ENCODE measurements at places on chromosomes 16 and 17.

DNA sequence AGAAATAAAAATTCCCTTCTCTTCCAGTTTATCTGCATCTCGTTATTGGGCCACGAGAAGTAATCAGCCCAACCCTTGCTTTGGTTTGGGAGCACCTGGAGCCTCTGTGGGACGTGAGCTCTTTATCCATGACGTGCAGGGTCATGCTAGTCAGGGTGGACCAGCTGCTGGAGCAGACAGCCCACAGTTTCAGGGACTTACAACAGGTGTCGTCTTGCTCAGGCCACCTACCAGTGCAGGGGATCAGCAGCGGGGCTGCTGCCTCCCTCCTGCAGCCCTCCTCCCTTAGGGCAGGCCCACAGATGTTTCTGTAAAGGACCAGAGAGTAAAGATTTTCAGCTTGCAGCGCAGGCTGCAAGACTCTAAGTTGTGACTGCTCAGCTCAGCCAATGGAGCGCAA, 16.9 kb downstream of the ADAD2 start:
- DNase-seq: no peak

GRCh38 chr17:79985361-79985942, 50.2 kb downstream of the TBC1D16 start:
- DNase-seq: no peak

- no peak for DNase-seq
Measured at GRCh38 chr16:80417706-80418271, 123.0 kb upstream of the DYNLRB2 start.

- no peak for DNase-seq
Measured at GRCh38 chr17:30278032-30278431, 13.7 kb downstream of the BLMH start.

DNA sequence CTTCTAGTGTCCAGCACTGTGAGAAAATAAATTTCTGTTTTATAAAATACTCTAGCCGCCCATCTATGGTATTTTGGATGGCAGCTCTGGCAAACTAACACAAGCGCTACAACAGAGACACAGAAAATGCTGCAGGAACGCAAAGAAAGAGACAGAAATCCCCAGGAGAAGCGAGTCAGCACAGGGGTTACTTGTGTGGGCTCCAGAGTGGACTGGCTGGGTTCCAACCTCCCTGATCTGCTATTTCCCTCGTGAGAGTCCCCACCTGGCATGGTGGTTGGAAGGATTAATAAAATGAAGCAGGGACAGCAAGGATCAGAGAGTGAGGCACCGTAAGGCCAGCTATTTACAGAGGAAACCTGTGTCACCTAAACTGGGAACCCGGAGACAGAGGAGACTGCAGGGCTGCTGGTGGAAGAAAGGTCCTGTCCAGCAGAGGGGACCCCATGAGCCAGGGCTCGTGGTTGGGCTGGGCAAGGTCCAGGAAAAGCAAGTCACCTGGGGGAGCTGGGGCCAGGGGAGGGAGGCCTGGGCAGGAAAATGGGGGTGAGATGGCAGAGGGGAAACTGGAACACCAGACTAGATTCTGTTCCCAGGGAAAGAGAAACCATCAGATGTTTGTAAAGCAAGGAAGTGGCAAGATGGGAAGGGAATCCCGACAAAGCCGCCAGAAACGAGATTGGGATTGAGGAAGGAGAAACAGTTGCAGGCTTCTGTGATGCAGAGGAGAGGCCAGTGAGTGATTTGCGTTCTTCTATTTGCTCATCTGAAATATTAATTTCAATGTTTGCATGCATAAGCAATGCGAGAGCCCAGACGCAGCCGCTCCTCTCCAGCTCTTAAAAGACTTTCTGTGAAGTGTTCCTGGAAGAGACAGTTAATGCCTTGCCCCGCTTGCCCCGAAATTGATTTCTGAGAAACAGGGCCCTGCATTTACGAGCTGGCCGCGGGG, 63.0 kb upstream of the TEKT3 start:
- no peak for DNase-seq

- peak; percentile 45 for DNase-seq
Measured at GRCh38 chr16:3095869-3096268, 3.2 kb downstream of the ZSCAN10 start.

DNA sequence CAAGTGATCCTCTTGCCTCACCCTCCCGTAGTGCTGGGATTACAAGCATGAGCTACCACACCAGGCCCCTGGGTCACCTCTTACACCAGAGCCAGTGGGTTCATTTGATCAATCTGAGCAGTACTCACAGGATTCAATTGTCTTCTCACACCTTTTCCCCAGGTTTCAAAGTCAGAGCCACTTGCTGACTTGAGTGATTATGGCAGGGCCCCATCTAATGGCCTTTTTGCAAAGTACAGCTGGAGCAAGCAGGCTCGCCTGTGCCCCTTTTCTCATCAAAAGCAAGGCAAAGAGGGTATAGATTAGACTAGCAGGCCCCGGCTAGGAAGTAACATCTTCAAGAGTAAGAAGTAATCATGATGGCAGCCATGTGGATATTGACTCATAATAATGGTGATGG, 114.8 kb upstream of the NOL11 start:
- DNase-seq: peak; percentile 11

GRCh38 chr17:36921095-36921851, 16.0 kb upstream of the LHX1 start:
- no peak for DNase-seq

- DNase-seq: no peak
Measured at GRCh38 chr17:72631568-72631948, 460.9 kb downstream of the SLC39A11 start.

GRCh38 chr16:63447121-63447520, 1410.9 kb upstream of the CDH8 start:
- DNase-seq: no peak

DNA sequence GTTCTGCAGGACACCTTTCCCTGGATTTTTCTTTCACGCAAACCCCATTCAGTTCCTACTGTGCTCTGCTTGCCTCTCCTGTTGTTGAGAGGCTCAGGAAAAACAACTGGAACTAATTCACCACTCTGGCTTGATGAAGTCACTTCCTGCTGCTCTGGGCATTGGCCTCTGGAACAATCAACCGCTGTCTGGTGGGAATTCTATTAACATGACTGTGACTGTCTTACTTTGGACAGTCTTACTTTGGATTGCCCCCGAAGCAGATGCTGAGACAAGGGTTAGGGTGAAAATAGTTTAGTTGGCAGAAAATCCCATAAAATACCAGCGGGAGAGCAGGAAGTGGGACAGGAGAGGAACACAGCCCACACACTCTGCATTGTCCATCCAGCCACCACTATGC, 90.0 kb upstream of the HSBP1 start:
- no peak for DNase-seq

DNA sequence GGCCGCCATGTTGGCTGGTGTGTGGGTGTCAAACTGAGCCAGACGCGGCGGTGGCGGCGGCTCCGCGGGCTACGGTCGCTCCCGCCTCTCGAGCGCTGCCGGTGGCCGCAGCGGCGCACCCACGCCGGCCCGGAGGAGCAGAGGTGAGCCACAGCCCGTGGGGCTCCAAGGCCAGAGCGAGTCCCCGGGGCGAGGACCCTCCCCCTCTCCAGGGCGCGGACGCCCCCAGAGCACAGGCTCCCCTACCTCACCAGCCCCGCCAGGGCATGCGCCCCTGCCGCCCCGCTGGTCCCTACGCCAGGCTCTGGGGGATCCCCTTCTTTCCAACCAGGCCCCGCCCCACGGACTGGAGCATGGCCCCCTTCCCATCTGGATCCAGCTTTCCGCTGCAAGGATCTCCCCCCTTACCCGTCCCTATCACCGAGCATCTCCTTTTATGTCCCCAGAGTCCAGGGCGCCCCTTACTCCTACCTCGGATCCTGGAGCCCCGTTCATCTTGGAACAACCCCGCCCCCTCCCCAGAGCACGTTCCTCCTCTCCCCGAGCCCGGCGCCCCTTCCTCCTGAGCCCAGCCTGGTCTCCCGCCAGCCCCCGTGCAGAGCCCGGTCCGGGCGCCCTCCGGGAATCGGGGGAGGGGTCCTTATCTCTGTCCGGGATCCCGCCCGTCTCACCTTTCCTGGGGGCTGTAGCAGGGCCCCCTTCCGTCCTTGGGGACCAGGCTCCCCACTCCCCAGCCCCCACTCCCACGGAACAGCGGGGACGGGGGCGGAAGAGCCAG, 412 bp downstream of the EPN2 start:
- DNase-seq: peak; percentile 1

- no peak for DNase-seq
Measured at GRCh38 chr16:76488065-76488417, 210.8 kb downstream of the CNTNAP4 start.

- no peak for DNase-seq
Measured at GRCh38 chr17:75773808-75774470, 8.9 kb upstream of the GALK1 start.

DNA sequence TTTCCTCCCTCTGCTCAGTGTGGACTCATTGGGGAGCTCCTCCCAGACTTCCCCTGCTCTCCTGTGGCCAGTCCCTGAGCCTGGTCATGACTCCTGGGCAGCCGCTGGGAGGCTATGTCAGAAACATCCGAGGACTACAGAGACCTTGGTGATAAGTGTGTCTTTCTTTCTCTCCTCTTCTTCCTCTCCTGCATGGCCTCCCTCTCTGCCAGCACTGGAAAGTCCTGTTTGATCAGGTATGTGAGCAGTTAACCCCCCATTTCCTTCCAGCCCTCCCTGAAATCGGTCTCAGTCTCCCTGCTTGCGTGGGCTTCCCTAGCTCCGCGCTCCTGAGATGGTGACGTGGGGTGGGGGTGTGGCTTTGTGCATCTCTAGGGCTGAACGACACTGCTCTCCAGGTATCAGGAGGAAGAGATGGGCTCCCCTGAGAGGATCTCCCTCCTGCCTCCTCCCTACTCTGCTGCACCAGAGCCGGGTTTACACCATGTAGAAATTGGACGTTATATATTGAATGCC, 2.1 kb downstream of the RHBDL3 start:
- peak; percentile 15 for DNase-seq

GRCh38 chr16:12092544-12092921, 116.0 kb downstream of the SNX29 start:
- DNase-seq: no peak

DNA sequence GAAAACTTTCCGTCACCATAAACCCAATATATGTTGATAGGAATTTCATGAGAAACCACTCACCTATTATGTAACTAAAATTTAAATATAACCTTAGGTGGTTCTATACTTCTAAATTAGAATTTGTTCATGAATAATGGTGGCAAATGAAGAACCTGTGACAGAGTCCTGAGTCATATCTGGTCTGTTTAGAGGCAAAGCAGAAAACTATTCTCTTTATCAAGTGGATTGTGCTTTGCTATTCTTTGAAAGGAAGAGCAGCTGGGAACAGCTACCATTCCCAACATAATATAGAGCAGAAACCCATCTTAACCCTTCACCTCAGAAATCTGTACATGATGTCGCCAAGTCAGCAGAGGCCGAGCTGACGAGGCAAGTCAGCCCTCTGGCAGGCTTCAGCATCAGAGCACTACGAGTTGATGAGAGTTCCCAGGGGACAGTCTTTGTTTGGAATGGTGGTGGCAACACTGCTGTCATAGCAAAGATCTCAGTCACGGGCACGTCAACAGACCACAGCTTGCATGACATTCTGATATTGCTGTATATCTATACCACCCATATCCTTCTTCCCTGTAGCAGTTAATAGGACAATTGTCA, 631.9 kb upstream of the CA10 start:
- no peak for DNase-seq

DNA sequence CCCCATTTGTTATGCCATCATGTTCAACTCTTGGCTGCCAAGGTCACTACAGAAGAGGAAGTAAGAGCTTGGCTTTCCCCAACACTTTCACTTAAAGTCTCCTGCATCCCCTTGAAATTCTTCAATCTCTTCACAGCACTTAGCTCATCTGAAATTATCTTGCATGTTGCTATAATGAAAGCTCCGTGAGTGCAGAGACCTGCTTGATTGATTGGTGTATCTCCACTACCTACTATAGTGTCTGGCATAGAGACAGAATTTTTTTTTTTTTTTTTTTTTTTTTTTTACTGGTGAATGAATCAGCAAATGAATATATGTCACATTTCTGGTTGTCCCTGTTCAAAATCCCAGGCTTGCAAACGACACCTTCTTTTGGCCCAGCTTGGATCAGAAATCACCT, 1.9 kb upstream of the SDR42E1 start:
- DNase-seq: no peak

Measured in T-helper 9 cell (primary cell).